ENCODE measurements at places on chromosomes 2 and 18. TPM values are rescaled to one million over a fixed set of nuclear protein-coding genes. Genes with fewer than 3 reads are reported as not detected.

The RGPD4 gene
- not detected for total RNA-seq

The ADRA2B gene
- not detected for total RNA-seq

The ATP8B1 gene
- 43.2 TPM for total RNA-seq

The SLC4A3 gene
- total RNA-seq = 2.9 TPM

The GDF7 gene
- under 0.01 TPM for total RNA-seq

The CCDC150 gene
- 7.3 TPM for total RNA-seq

The SPP2 gene
- total RNA-seq = not detected

The RAB6D gene
- total RNA-seq = not detected

The OSR1 gene
- total RNA-seq = 32.8 TPM

The VPS4B gene
- total RNA-seq = 30.1 TPM

The CYS1 gene
- 0.20 TPM for total RNA-seq

Data from subcutaneous preadipocyte (primary cell).